ENCODE measurements at places on chromosomes 5 and 9. TPM values are rescaled to one million over a fixed set of nuclear protein-coding genes. Genes with fewer than 3 reads are reported as not detected.

The GCNT4 gene
- 2.8 TPM for total RNA-seq

The LTC4S gene
- total RNA-seq, result 3.7 TPM

The NIPAL4 gene
- total RNA-seq, result not detected

The PCDHA10 gene
- 0.11 TPM for total RNA-seq

The OMD gene
- total RNA-seq, result not detected

GRCh38 chr9:99878651-99879050, 27.8 kb upstream of the STX17 start:
- DNase-seq, result peak; percentile 62

GRCh38 chr9:36128349-36128748, 8.2 kb upstream of the GLIPR2 start:
- no peak for DNase-seq
